ENCODE measurements at places on chromosomes 1 and 21.

GRCh38 chr1:121587777-121588176, 403.0 kb downstream of the SRGAP2C start:
- no peak for DNase-seq

DNA sequence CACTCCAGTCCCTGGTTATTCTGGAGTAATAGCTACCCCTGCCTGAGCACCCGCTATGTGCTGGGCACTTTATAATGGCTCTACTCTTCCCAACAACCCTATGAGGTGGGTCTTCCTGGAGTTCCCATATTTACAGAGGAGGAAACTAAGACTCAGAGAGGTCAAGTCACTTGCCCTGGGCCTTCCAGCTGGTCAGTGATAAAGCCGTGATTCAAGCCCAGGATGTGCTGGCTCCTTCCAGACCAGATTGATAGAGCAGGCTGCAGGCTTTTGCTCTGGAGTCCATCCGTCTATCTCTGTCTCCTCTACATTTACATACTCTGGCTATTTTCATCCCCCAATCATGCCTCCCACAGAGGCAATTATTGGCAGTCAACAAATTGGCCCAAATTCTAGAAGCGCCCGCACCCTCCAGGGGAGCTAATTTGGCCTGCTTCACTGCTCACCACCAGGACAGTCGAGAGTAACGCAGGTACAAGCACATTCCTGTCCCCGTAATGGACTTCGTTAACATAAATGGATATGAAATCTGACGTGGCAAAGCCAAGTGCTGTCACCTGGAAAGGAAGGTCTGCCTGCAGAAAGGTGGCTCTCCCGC, 39.8 kb upstream of the SELENON start:
- no peak for DNase-seq

GRCh38 chr1:68633141-68633919, 136.4 kb upstream of the DEPDC1 start:
- no peak for DNase-seq

GRCh38 chr1:213573648-213574009, 414.1 kb upstream of the PROX1 start:
- no peak for DNase-seq

DNA sequence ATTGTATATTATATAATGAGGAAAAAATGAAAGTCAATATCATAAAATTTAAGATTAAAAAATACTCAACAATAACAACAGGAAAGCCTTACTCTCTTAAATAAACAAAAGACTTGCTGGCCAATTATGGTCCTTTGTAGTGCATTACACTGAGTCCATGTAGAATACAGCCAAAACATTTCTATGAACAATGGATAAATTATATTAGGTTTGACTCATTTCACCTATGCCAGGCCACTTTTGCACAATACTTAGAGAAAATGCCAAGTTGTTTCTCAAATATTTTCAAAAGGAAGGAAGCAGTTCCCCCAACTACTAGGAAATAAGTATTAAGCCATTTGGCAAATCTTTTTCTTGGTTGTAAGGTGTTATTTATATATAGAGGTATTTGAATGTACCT, 19.8 kb upstream of the UCK2 start:
- no peak for DNase-seq

DNA sequence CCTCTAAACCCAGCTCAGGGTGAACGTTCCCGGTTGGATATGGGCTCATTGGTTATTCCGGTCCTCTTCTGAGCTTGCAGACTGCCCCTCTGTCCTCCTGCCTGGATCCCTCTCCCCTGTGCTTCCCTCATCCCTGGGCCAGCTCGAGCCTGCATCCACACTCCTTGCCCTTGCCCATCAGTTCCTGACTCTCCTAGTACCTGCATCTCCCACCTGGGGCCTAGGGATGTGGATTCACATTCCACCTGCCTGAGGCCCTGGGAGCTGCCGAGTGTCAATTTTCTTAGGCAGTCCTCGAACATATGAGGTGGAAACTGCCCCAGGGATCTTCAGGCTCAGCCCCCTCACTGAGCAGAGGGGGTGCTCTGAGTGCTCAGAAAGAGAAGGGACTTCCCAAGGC, 252.2 kb downstream of the GRIK3 start:
- DNase-seq, result no peak

DNA sequence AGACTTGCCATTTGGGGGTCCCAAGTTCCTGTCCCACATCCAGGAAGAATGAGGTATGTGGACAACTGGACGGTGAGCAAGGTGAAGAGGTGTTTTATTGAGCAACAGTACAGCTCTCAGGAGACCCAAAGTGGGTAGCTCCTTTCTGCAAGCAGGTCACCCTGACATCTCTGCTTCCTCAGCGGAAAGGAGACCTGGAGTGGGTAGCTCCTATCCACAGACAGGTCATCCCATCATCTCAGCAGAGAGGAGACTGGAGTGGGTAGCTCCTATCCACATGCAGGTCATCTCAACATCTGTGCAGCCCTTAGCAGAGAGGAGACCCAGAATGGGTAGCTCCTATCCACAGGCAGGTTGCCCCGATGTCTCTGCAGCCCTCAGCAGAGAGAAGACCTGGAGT, 13.8 kb upstream of the FNBP1L start:
- no peak for DNase-seq

GRCh38 chr1:58765006-58765405, 18.8 kb downstream of the JUN start:
- no peak for DNase-seq

DNA sequence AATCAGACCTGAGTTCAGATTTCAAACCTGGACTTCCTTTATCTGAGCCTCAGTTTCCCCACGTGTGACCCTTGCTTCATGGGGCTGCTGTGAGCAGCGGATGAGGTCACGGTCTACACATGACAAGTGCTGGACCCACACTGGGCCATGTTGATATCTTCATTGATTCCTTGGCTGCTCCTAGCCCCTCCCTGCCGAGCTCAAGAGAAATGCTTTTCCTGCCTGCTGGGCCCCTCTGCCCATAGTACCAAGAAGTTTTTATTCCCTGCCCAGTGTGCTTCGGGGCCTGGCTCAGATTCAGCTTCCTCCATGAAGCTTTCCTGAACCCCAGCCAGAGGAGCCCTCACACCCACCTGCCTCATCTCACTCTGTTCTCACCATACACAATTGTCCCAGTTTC, 181.6 kb downstream of the PTPRU start:
- no peak for DNase-seq

GRCh38 chr1:89608984-89609725, 23.8 kb upstream of the LRRC8C start:
- no peak for DNase-seq

GRCh38 chr1:62689524-62689923, 1.3 kb upstream of the DOCK7 start:
- no peak for DNase-seq

GRCh38 chr1:15011661-15012060, 141.9 kb upstream of the TMEM51 start:
- no peak for DNase-seq

DNA sequence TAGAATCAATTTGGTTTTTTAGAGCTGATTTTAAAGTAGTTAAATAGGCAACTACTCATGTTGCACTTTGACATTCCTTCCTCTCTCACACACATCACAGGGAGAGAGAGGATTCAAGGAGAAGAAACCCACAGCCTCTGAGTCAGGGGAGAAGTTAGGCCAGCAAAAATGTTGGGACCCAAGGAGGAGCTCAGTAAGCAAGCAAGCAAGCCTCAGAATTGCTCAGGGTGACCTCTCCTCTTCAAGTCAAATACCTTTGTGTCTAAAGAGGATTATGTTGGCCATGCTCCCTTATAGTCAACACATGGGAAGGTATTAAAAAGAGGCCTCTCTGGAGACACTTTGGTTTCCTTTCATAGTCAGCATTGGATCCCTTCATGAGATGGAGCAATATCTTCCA, 80.5 kb upstream of the WARS2 start:
- DNase-seq, result no peak

DNA sequence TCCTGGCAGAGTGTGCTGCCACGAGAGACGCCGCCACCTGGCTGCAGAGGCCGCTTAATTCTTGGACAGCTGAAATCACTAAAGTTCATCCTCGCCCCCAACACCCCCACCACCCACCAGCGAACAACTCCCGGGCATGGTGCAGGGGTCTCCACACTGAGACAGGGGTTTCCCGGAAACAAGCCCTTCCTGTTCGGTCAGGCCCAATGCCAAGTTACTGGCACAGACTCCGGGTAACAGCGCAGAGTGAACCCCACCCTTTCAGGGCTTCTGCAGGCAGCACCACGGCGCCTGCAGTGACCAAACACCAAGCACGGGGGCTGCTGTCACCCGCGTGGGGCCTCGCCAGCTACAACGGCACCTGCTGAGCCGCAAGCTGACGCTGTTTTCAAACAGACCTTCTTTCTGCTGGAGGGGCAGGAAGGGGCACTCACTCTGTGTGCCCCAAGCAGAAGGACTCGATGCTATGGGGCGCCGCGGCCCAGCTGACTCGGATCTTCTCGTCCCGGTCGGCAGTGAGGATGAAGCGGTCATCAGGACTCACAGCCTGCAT, 17.4 kb downstream of the WDR4 start:
- no peak for DNase-seq

GRCh38 chr1:26164036-26164860, 4.5 kb downstream of the C1orf232 start:
- DNase-seq, result peak; percentile 75

GRCh38 chr1:93200714-93201113, 20.2 kb downstream of the CCDC18 start:
- no peak for DNase-seq

DNA sequence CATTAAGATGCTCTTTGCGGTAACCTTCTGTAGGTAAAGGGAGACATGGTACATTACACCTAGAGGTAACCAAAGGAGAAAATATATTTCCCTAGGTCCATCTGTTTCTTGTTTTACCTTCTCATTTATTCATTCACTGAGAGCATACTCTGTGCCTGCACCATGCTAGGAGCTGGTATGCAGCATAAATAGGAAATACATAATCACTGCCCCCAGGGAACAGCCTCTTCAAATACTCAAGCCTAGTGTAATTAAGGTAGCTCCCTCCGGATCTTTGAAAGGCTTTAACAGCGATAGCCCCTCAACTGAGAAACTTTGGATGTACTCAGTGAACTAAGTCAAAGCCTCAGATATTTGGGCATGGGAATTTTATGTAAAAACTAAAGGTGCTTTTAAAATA, 123.6 kb downstream of the GABPA start:
- no peak for DNase-seq

DNA sequence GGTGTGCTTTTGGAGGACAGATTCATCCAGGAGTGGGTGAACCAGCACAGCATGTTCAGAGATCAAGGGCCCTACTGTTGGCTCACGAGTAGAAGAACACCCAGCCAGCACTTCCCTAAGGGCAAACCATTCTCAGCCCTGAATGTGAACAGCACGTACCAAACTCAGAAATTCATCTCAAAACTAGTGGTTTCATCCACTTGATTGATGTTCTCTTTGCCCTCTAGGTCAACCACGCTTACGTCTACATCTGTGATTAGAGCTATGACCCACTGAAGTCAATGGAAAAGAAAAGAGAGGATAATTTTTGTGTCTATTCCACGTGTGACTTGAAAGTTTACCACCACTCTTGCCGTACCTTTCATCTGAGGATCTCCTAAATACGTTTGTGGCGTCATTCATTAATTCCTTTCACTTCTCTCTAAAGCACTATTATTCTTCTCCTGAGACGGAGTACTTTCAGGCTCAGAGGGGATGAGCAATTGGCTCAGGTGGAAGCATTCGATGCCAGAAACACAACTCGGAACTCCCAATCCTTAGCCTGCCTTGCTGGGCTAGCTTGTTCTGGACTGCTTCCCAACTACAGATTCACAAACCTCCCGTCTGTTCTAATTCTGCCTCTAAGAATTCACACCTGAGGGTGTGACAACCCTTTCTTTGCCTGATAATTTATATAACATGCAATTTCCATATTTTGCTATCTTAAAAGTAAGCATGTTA, 57.3 kb upstream of the HIVEP3 start:
- DNase-seq, result no peak

- no peak for DNase-seq
These were observed 27.2 kb upstream of the KLF18 start for GRCh38 chr1:44168520-44169098.

DNA sequence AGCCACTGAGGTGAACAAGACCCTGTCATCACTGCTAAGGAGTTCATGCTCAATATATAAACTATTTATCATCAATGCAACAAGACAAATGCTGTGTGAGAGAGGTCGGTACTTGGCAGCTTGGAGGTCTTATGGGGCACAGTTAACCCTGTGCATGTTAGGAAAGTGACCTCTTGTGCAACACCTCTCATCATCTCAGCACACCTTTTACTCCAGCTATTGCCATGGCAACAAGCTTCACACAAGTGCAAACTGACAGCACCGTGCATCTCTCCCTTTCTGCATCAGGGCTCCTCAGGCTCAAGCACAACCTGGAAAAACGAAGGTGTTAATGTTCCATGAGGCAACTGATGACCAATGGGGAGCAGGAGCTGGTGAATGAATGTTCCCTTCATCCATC, 14.7 kb upstream of the MYSM1 start:
- DNase-seq, result no peak

DNA sequence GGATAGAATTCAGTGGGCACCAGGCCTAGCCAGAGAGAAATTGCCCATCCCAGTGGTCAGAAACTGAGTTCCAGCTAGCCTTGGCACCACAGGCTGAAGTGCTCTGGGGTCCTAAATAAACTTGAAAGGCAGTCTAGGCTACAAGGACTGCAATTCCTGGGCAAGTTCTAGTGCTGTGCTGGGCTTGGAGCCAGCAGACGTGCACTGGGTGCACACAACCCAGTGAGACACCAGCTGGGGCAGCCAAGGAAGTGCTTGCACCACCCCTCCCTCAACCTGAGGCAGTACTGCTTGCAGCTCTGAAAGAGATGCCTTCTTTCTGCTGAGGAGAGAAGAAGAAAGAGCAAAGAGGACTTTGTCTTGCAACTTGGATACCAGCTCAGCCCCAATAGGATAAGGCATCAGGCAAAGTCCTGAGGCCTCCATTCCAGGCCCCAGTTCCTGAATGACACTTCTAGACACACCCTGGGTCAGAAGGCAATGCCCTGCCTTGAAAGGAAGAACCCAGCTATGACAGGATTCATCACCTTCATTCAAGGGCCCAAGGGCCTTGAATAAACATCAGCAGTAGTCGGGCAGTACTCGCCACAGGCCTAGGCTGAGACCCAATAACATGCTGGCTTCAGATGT, 55.1 kb downstream of the OVGP1 start:
- no peak for DNase-seq

DNA sequence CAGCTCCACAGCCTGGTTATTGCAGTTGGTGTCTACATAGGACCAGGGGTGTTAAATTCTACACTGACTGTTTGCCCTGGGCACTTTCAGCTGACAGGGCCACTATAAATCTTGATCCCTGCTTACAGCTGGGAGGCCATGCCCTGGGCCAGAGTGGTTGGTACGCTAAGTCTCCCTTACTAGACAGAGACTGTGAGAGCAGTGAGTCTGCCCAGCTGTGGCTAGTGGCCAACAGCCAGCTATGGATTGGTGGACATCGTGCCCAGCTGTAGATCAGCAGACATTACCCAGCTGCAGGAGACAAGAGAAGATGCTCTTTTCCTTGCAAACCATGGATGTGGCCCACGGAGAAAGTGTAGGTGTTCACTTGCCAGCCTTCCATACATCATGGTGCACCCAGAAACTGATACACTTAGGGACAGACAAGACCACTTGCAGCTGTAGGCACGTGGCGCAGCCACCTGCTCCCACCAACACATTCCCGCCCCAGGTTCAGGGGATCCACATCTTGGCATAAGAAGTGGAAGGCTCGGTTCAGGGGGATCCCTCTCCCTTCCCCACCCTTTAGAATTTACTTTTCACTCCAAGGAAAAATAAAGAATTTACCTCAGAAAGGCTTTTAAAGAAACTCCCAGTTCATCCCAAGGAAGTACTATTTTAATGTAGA, 16.4 kb upstream of the PAX7 start:
- no peak for DNase-seq
